ENCODE measurements at places on chromosomes 13 and 19.

DNA sequence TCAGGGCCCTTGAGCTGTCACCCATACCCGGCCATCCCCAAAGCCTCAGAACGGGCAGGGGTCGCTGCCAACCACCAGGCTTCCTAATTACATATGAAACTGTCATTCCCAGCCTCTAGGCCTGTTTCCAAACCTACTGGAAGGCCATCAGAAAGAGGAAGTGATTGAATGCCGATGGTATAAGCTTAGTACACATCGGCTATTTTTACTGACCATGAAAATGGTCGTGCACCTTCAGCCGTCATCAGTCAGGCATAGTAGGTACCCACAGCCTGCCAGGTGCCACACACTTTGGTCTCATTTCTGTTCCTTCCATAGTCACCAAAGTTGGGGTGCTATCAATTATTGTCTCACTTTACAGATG lies 10.2 kb downstream of the KRI1 start:
- DNase-seq = no peak

- peak; percentile 64 for DNase-seq
These were observed 90.5 kb upstream of the ANKRD10 start for GRCh38 chr13:111005364-111005763.

- DNase-seq = no peak
These were observed 4.2 kb downstream of the PGPEP1 start for GRCh38 chr19:18344582-18344950.

- no peak for DNase-seq
These were observed 36.4 kb downstream of the NAXD start for GRCh38 chr13:110651726-110652230.

GRCh38 chr13:78806457-78806856 lies 147.5 kb upstream of the OBI1 start:
- DNase-seq = no peak

GRCh38 chr19:12043752-12044422 lies 8.4 kb upstream of the ZNF433 start:
- no peak for DNase-seq

DNA sequence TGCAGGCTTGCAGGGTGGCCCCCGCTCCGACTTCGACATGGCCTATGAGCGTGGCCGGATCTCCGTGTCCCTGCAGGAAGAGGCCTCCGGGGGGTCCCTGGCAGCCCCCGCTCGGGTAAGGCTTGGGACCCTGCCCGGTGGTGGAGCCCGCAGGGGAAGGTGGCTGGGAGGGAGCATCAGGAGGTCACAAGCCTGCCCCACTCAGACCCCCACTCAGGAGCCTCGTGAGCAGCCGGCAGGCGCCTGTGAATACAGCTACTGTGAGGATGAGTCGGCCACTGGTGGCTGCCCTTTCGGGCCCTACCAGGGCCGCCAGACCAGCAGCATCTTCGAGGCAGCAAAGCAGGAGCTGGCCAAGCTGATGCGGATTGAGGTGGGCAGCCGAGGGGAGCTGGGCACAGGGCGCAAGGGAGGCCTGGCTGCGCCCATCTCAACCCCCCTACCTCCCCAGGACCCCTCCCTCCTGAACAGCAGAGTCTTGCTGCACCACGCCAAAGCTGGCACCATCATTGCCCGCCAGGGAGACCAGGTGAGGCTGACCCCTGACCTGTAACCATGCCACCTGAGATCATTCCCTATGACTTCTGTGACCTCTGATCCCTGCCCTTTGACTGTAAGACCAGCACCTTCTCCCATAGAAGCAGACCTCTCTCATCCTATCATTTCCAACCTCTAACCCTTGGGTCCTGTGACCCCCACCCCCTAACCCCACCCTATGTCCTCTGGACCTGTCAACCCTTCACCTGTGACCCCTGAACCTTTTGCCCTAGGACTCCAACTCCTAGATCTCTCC lies 7.2 kb downstream of the PNPLA6 start:
- no peak for DNase-seq

- peak; percentile 85 for DNase-seq
These were observed 81.0 kb downstream of the GPR12 start for GRCh38 chr13:26679411-26680122.

- peak; percentile 84 for DNase-seq
These were observed at the start of gene STAP2 for GRCh38 chr19:4338441-4339355. Gene STAP2, minus strand, starts transcription at chr19:4338827. Its CDS starts 74 bp downstream, at chr19:4338753.

All from kidney tubule cell (primary cell).